ENCODE measurements at places on chromosomes 2 and 18. TPM values are rescaled to one million over a fixed set of nuclear protein-coding genes. Genes with fewer than 3 reads are reported as not detected.

Gene ITSN2
- 14.4 TPM for polyA plus RNA-seq

Gene ALPI
- not detected for polyA plus RNA-seq

Gene RAPGEF4
- polyA plus RNA-seq: 0.73 TPM

Gene VWA3B
- polyA plus RNA-seq: not detected

- no peaks in the 10 kb centered on the region for H3K36me3 ChIP-seq
- DNase-seq: no peak
- no peaks in the 10 kb centered on the region for H3K27me3 ChIP-seq
- H3K27ac ChIP-seq: no peak overlapping the region
- no peak overlapping the region for H3K4me3 ChIP-seq
- peaks cover 3% of the 10 kb centered on the region for H3K4me1 ChIP-seq
Observed at GRCh38 chr18:59379772-59380522, 20.9 kb upstream of the LMAN1 start.

GRCh38 chr2:126714191-126714965 lies 58.4 kb downstream of the GYPC start:
- no peak for DNase-seq
- no peak overlapping the region for H3K27ac ChIP-seq
- H3K36me3 ChIP-seq: no peaks in the 10 kb centered on the region
- H3K4me3 ChIP-seq: no peak overlapping the region

GRCh38 chr2:7692657-7693161 lies 775.5 kb downstream of the RNF144A start:
- no peaks in the 10 kb centered on the region for H3K36me3 ChIP-seq
- H3K4me3 ChIP-seq: no peak overlapping the region
- DNase-seq: peak; percentile 66
- no peaks in the 10 kb centered on the region for H3K27me3 ChIP-seq

DNA sequence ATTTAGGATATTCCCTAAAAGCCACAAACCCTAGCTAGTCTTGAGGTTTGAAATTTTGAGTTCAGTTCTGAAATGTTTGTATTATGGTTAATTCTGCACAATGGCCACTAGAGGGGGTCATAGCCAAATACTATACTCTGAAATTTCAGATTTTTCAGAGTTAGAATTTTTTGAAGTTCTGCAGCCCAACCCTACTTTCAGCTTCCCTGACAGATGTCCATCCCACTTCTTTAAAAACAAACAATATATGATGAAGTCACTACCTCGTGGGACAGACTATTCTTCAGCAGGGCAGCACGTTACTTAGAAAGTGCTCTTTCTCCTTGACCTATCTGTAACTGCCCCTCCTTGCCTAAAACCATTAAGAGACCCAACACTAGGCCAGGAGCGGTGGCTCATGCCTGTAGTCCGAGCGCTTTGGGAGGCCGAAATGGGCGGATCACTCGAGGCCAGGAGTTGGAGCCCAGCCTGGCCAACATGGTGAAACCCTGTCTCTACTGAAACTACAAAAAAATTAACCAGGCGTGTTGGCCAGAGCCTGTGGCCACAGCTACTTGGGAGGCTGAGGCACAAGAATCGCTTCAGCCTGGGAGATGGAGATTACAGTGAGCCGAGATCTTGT lies 48.2 kb upstream of the PAPOLG start:
- H3K27me3 ChIP-seq: no peaks in the 10 kb centered on the region
- H3K27ac ChIP-seq: no peak overlapping the region
- no peak for DNase-seq
- H3K4me1 ChIP-seq: no peaks in the 10 kb centered on the region
- H3K4me3 ChIP-seq: no peak overlapping the region

- no peak for DNase-seq
- peaks cover 2% of the 10 kb centered on the region for H3K36me3 ChIP-seq
- no peak overlapping the region for H3K4me3 ChIP-seq
- H3K27ac ChIP-seq: no peak overlapping the region
- H3K4me1 ChIP-seq: no peaks in the 10 kb centered on the region
- no peaks in the 10 kb centered on the region for H3K27me3 ChIP-seq
Observed at GRCh38 chr2:182726473-182726872, 10.4 kb downstream of the DNAJC10 start.

GRCh38 chr18:9765501-9765900 lies 57.4 kb downstream of the RAB31 start:
- no peak overlapping the region for H3K27ac ChIP-seq
- no peaks in the 10 kb centered on the region for H3K4me1 ChIP-seq
- no peak overlapping the region for H3K4me3 ChIP-seq
- no peak for DNase-seq
- H3K27me3 ChIP-seq: no peaks in the 10 kb centered on the region
- no peaks in the 10 kb centered on the region for H3K36me3 ChIP-seq

GRCh38 chr2:70984576-70985282 lies 6.3 kb downstream of the ANKRD53 start:
- DNase-seq: peak; percentile 69
- H3K4me3 ChIP-seq: no peak overlapping the region
- H3K36me3 ChIP-seq: no peaks in the 10 kb centered on the region
- H3K4me1 ChIP-seq: no peaks in the 10 kb centered on the region
- H3K27ac ChIP-seq: no peak overlapping the region
- no peaks in the 10 kb centered on the region for H3K27me3 ChIP-seq

DNA sequence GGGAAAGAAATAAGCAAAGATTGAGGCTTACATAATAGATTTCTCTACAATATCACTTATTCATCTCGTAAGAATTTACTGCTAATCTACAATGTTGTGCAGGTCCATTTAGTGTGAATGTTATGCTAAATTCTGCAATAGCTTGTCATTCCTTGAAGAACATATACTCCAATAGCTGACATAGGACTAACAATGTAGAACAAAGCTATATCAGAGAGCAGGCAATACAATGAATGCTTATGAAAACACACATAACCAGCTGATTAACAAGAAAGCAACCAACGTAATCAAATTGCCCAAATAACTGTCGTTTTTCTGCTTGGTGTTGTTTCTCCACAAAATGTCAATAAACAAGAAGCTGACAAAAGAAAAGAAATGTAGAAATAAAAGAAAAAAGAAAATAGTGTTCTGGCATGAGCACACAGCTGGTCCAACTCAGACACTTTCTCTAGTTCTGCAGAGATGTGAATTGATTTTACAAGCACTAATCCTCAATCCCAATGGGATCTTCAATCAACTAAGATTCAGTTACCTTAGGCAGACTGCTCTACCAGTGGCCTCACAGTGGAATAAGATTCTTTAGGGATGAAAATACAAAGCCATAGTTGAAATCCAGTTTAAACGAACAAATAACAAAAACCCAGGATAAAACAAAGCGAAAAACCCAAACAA lies 1024.7 kb upstream of the PIK3C3 start:
- H3K27me3 ChIP-seq: no peaks in the 10 kb centered on the region
- H3K27ac ChIP-seq: no peak overlapping the region
- H3K36me3 ChIP-seq: no peaks in the 10 kb centered on the region
- DNase-seq: no peak
- no peak overlapping the region for H3K4me3 ChIP-seq

DNA sequence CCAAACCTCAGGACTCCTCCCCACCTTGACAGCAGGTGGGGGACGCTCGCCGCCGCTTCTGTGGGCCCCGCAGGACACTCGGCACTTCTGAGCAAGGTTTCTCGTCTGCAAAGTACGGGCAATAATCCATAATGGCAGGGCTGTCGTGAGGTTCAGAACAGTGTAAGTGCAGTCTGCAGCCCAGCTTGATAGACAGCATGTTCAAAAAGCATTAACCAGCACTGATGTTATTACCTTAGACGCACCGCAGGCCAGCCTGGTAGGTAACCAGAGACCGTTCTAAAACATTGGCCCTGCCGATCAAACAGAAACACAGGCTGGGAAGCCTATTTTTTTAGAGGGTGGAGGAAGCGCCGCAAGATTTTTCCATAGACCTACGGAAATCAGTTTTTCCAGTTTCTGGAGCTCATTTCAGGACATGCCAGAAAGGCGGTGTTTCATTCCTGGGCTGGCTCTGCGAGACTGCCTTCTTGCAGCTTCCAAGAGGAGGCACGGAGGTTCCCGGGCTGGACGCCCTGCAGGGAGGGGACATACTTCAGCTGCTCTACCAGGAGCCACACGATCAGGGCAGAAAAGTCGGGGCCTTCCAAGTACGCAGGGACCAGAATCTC lies 148.7 kb downstream of the TPO start:
- DNase-seq: no peak
- no peak overlapping the region for H3K4me3 ChIP-seq
- no peak overlapping the region for H3K27ac ChIP-seq
- no peaks in the 10 kb centered on the region for H3K4me1 ChIP-seq
- no peaks in the 10 kb centered on the region for H3K36me3 ChIP-seq

GRCh38 chr2:9085353-9085752 lies 81.9 kb upstream of the MBOAT2 start:
- DNase-seq: no peak
- no peaks in the 10 kb centered on the region for H3K27me3 ChIP-seq
- no peaks in the 10 kb centered on the region for H3K36me3 ChIP-seq
- H3K27ac ChIP-seq: no peak overlapping the region

GRCh38 chr18:42475157-42475556 lies 520.1 kb downstream of the PIK3C3 start:
- no peak overlapping the region for H3K27ac ChIP-seq
- no peak for DNase-seq
- H3K36me3 ChIP-seq: no peaks in the 10 kb centered on the region

DNA sequence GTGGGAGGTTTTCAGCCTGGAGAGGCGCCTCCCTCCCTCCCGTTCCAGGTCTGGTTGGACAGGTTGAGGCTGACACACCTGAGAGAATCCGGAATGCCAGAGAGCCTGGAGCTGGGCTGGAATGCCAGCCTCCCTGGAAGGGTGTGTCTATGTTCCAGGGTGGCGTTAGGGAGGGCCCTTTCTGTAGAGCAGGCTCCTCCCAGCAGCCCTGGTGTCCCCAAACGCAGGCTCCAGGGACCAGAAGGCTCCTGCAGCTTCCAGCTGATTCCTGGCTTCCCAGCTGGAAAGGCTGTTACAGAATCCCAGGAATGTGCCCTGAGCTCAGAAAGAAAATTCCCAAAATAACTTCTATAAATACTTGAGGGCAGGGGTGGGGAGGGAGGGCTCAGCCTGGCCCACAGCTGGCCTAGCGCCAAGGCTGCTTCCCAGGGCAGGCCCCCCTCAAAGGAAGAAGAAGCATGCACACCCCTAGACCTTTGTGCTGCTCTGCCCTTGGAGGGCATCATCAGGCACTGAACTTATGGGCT lies 85.4 kb downstream of the STPG4 start:
- no peak overlapping the region for H3K4me3 ChIP-seq
- peak; percentile 83 for DNase-seq
- peaks cover 67% of the 10 kb centered on the region for H3K4me1 ChIP-seq
- peak overlapping the region; percentile 82 for H3K27ac ChIP-seq
- no peaks in the 10 kb centered on the region for H3K27me3 ChIP-seq

- no peak overlapping the region for H3K27ac ChIP-seq
- DNase-seq: no peak
- H3K27me3 ChIP-seq: no peaks in the 10 kb centered on the region
- no peak overlapping the region for H3K4me3 ChIP-seq
Observed at GRCh38 chr2:75276093-75277029, 77.0 kb upstream of the TACR1 start.

DNA sequence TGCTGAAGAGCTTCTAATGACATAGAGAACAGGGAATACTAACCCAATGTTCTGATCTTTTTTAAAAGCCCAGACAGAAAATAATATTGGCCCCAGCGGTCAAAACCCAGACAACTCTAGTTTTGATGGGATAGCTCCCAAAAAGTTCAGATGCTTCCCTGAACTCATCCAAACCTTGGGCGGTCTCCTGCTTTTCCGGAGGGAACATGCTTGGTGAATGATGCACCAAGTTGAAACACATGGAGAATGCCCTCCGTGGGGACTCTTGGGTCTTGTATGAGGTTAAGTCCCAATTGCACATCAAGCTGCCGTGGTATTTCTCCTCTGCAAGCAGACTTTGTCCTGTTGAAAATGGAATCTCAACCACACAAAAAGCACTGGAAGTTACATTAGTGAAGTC lies 120.7 kb upstream of the CTAGE1 start:
- peak; percentile 32 for DNase-seq
- no peak overlapping the region for H3K27ac ChIP-seq
- H3K4me3 ChIP-seq: no peak overlapping the region
- no peaks in the 10 kb centered on the region for H3K36me3 ChIP-seq
- H3K4me1 ChIP-seq: no peaks in the 10 kb centered on the region
- no peaks in the 10 kb centered on the region for H3K27me3 ChIP-seq

DNA sequence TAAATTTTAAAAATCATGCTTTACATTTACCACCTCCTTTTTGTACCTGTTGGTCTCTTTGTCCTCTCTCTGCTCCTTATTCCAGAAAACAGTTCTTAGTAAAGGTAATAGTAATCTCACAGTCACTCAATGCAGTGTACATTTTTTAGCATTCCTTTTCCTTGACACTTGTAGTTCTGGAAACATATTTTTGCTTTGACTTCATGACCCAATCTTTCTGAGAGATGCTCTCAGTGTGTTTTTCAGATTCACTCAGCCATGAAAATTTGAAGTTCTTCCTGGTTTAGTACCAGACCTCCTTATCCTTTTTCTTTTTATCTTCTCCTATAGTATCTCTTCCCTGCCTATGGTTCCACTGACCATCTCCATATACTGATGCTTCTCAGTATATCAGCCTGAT lies 747.5 kb upstream of the ZEB2 start:
- H3K4me3 ChIP-seq: no peak overlapping the region
- no peaks in the 10 kb centered on the region for H3K36me3 ChIP-seq
- no peaks in the 10 kb centered on the region for H3K4me1 ChIP-seq
- H3K27me3 ChIP-seq: no peaks in the 10 kb centered on the region
- H3K27ac ChIP-seq: no peak overlapping the region
- no peak for DNase-seq

GRCh38 chr2:241991299-241991698 lies 121.8 kb downstream of the RTP5 start:
- H3K27me3 ChIP-seq: peaks cover 3% of the 10 kb centered on the region
- no peak overlapping the region for H3K4me3 ChIP-seq
- H3K4me1 ChIP-seq: no peaks in the 10 kb centered on the region
- H3K36me3 ChIP-seq: no peaks in the 10 kb centered on the region
- H3K27ac ChIP-seq: no peak overlapping the region
- DNase-seq: no peak

DNA sequence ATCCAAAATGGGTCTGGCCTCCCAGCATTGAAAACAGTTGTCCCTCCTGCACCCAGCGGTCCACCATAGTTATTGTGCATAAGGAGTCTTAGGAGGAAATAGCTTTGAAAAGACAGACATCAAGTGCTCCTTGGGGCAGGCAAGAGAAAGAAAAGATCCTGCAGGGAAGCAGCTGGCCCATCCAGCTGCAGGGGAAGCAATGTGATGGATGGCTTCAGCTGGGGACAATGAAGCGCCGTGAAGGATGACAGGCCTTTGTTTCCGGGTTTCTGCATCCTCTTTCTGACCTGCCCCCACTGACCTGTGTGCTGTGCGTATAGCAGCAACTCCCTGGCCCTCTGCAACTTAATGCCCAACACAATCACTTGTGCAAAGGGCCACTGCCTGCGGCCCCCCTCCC lies 142.9 kb upstream of the NCKAP5 start:
- no peaks in the 10 kb centered on the region for H3K27me3 ChIP-seq
- no peak for DNase-seq
- H3K36me3 ChIP-seq: no peaks in the 10 kb centered on the region
- no peak overlapping the region for H3K4me3 ChIP-seq
- no peak overlapping the region for H3K27ac ChIP-seq
- no peaks in the 10 kb centered on the region for H3K4me1 ChIP-seq

GRCh38 chr18:79525556-79526467 lies 130.1 kb downstream of the NFATC1 start:
- H3K4me3 ChIP-seq: no peak overlapping the region
- no peaks in the 10 kb centered on the region for H3K36me3 ChIP-seq
- H3K27ac ChIP-seq: no peak overlapping the region
- H3K27me3 ChIP-seq: no peaks in the 10 kb centered on the region
- peak; percentile 56 for DNase-seq

All from psoas muscle (tissue), 8 donors.